ENCODE measurements at places on chromosomes 6 and 20.

GRCh38 chr20:17626217-17627007, 55.6 kb downstream of the RRBP1 start:
- no peak for DNase-seq

DNA sequence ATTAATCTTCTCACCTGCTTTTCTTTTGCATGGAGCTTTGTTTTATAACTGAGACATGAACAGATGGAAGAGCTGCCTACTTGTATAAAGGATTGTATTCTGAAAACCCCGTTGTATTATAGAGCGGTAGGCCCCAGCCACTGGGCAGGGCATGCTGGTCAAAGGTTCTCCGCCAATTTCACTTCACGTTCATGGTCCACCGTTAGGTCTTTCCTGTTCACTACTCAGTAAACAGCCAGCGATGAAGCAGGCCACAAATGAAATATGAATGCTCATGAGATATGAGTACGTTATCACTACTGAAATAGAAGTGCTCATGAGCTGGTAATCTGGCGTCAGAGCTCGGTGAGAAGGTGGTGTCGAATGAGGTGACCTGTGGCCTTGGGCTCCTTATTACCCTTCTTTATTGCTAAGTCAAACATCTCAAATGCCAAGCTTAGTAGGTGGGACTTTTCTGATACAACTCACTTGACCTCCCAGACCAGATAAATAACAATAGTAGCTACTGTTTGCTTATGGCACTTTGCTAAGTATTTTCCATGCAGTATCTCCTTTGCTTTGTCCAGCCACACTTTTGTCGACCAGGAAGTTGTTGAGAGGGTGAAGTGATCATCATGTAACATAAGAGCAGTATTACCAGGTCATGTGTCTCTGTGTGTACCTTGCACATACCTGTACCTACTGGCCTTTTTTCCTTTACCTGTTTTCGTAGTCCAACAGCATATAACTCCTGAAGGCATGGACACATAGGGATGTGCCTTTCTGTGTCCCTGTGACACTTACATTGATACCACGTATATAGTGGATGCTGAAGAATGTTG, 16.7 kb downstream of the EDN3 start:
- no peak for DNase-seq

GRCh38 chr6:34773916-34774315, 16.6 kb downstream of the SNRPC start:
- no peak for DNase-seq

GRCh38 chr6:143561105-143561704, 49.7 kb upstream of the FUCA2 start:
- no peak for DNase-seq

Data from substantia nigra (tissue), 51 donors.